OCI-M1 (cell line): ENCODE measurements at places on chromosomes 5 and 9.

- DNase-seq = no peak
Measured at GRCh38 chr5:15837551-15838289, 337.7 kb downstream of the FBXL7 start.

DNA sequence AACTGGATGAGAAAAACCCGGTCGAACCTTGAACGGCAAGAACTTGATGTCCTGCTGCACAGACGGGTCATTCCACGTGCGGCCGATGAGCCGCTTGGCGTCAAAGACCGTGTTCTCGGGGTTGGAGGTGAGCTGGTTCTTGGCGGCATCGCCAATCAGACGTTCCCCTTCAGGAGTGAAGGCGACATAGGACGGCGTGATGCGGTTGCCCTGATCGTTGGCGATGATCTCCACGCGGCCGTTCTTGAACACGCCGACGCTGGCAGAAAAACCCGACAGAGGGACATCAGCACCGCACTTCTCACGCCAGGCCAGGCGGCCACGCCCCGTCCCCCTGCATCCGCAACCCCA is 519 bp downstream of the HSPA5 start:
- DNase-seq = peak; percentile 67

DNA sequence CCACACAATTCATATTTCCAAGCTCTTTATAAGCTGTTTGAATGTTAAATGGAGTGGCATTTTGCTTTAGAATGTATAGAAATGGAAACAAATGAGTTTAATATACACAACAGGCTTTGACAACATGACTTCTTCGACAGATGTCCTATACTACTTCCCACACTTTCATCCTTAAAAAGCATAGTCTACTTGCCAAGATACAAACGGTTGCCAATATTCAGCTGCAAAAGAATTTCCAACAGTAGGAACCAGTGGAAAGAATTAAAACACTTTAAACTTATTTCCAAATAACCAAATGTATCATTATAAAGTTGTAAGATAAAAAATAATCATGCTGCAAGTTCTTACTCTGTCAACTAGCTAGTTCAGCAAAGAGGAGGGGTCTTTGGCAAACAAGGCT is 456.4 kb downstream of the PDE4D start:
- no peak for DNase-seq

DNA sequence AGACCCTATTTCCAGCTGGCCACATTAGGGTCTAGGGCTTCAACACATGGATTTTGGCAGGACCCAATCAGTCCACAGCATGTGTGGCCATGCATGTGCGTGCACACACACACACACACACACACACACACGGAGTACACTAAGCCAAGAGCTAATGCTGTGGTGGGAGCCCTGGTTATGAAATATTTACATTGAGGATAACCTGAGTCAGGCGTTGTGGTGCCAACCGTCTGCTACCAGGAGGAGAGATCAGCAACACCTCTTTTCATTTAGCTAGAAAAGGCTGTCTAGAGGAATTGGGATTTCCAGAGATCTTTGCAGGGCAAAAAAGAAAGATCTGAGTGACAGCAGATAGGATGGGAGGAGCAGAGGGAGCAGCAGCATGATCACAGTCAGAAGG is 141.5 kb downstream of the TRPM3 start:
- DNase-seq = no peak

DNA sequence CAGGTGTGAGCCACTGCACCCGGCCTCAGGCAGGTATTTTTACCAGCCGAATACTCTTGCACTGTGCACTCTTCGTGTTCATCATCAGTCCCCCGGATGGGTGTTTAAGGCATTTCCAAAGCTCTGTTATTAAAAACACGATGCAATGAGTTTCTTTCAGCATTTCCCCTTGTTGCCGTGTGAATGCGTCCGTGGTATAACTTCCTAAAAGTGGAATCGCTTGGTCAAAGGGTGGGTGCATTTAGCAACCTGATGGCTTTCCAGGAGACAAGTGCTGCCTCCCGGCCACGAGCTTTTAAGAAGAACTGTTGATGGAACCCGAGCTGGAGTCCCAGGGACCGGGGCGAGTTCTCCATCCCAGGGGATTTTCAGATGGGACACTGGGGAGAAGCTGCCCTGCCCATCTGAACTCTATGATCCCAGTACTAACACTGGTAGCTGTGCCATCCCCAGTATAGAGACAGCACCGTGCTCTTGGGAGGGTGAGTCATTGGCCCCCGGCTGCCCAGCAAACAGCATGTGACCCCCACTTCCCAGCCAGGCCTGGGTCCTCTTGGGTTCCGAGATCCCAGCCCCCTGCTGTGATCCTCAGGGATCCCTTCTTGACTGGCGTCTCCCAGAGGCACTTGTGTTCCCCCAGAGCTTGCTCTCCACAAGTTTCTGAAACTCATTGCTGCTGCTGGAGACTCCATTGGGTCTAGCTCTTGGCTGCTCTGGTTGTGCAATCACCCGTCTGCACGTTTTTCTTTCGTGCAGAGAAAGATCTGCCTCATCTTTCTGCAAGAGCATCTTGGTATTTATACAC is 169.5 kb upstream of the IER5L start:
- DNase-seq = no peak

DNA sequence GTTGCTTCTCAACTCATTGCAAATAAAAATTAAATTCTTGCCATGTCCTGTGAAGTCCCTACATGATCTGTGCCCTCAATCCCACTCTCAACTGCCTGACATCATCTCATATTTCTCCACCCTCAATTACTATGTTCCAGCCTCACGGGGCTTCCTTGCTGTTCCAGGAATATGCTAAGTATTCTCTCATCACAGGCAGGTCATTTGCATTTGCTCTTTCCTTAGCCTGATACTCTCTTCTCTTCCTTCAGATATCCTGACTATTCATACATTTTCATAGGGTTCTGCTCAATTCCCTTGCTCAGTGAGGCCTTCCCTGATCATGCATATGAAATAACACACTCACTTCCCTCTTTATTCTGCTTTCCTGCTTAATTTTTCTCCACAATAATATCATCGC is 135.1 kb upstream of the DAB2 start:
- no peak for DNase-seq

GRCh38 chr9:68597362-68597997 is 56.8 kb upstream of the TMEM252 start:
- DNase-seq = no peak

DNA sequence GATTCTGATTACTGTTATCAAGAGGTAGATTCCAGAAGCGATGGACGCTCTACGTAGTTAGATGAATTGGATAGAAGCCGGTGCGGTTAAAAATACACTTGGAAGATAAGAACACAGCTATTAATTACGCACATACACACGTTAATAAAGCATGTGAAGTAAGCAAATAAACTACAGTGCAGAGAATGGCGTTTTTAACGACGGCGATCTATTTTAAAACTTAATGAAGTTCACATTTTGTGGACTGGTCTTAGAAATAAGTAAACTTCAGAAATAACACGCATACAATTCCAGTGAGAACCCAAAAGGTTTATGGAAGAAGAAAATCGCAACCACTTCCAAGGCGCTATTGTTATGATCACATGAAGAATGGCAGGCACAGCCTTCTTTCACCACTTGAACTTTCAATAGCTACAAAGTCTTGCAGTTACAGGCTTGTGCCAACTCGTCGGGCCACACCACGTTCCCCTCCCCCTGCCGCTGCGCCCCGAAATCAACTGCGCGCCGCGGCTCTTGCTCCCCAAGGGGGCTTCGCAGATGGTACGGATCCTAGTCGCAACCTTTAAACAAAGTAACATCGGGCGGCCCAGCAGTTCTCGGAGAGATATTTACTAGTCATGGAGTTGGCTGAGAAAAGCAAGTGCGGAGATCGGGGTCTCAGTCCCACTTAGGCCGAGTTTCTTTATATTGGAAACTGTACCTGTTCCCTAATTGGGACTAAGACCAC is 866 bp upstream of the SEMA6A start:
- DNase-seq = no peak

GRCh38 chr9:125361837-125362531 is 100.4 kb downstream of the GAPVD1 start:
- peak; percentile 73 for DNase-seq

DNA sequence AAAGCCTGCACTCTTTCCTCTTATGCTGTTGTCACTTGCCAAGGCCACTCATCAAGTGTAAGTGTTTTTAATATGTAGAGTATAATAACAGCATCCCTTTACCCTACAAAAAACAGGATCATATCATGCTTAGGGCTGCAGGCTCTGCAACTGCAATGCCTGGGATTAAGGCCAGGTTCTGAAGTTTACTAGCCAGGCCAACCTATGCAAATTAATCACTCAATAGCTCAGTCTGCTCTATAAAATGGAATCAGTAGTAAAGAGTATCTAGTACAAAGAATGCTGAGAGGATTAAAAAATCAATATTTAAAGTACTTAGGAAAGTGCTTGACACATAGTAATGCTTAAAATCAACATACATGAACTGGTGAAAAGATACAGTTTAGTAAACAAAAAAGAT is 253.3 kb downstream of the EDIL3 start:
- no peak for DNase-seq

DNA sequence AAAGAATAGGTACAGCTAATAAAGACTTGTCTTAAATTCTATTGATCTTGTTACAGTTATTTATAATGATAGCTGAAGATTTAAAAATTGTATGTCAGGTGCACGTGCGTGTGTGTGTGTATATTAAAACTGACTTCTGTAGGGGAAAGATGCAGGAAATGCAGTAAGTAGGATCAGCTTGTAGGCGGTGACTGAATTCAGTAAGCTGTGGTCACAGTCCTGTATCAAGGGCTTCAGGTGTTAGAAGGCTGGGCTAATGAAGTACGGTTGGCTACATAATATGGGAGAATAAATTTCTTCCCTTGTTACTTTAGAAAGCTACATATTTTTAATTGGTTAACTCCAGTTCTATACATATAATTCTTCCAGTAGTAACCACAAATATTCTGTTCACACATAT is 54.2 kb downstream of the LNPEP start:
- DNase-seq = no peak

- no peak for DNase-seq
Measured at GRCh38 chr5:136296846-136297245, 68.5 kb downstream of the TRPC7 start.

DNA sequence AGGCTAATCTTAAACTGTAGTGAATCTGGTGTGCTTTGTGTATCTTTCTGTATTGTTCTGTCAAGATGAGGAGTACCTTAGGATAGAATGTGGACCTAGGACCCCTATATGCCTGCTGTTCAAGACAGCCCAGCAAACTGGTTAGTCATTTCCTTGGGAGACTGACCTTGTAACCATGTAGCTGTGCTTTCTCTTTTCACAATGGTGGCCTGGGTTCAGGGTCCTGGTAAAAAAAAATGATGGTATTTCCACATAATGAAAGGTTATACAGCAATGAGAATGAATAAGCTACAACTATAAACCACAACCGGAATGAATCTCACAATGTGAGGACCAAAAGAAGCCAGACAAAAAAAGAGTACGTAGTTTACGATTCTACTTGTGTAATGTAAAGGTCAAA is 36.4 kb upstream of the F2RL1 start:
- DNase-seq = no peak

GRCh38 chr9:106772523-106773290 is 90.3 kb upstream of the ZNF462 start:
- DNase-seq = no peak

- peak; percentile 9 for DNase-seq
Measured at GRCh38 chr5:56050551-56051255, 55.9 kb upstream of the IL6ST start.

- no peak for DNase-seq
Measured at GRCh38 chr5:29462241-29462640, 1731.2 kb upstream of the CDH6 start.

- DNase-seq = no peak
Measured at GRCh38 chr5:80177236-80177635, 78.6 kb downstream of the SERINC5 start.

GRCh38 chr5:117295941-117296340 is 721.3 kb upstream of the SEMA6A start:
- DNase-seq = no peak

DNA sequence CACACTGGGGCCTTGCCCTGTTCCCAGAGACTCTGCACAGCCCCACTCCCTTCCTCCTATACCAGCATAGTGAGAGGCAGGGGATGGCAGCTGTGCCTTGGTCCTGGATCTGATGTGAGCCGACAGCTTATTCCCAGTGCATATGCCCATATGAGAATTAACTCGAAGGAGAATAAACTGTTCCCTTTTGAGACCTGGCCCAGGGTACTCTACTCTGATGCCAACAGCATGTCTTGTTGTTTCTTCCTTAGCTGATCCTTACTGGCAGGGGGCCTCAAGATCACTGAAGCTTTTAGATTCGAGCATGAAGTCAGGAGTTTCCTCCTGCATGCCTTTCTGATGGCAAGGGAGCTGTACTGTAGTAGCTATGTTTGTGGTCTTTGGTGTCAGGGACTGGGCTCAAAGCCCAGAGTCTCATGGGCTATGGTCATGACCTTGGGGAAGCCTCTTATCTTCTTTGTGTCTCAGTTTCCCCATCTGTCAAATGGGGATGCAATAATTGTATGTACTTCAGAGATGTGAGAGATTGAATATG is 57.1 kb downstream of the DOCK2 start:
- no peak for DNase-seq

DNA sequence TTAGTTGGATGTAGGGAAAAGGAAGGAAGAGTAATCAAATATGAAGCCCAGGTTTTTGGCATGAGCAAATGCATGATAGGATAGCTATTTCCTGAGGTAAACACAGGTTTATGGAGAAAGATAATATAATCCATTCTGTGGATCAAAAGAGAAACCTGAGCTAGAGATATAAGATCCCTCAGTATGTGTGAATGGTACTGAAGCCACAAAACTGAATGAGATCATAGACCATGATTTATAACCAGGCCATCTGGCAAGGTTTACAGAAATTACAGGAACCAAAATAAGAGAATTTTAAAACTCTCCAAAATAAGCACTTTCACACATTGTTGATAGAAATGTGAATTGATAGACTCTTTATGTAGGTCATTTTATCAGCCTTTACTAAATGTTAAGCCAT is 28.7 kb upstream of the ECM2 start:
- DNase-seq = no peak

DNA sequence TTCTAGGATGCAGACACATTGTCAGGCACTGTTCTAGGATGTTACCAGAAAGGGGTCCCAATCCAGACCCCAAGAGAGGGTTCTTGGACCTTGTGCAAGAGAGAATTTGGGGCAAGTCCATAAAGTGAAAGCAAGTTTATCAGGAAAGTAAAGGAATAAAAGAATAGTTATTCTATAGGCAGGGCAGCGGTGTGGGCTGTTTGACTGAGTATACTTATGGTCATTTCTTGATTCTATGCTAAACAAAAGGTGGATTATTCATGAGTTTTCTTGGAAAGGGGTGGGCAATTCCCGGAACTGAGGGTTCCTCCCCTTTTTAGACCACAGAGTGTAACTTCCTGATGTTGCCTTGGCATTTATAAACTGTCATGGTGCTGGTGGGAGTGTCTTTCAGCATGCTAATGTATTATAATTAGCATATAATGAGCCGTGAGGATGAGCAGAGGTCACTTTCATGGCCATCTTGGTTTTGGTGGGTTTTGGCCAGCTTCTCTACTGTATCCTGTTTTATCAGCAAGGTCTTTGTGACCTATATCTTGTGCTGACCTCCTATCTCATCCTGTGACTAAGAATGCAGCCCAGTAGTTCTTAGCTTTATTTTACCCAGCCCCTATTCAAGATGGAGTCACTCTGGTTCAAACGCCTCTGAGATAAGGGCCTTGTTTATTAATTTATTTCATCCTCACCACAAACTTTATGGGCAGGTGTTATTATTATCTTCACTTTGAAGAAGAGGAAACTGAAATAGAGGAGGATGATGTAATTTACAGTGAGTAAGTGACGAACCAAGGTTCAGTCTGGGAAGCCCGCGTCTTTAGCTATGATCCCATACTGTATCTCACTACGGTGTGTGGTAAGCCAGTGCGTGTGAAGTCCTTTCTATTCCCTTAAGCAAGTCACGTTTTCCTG is 186.0 kb upstream of the KLF4 start:
- peak; percentile 91 for DNase-seq

- no peak for DNase-seq
Measured at GRCh38 chr5:14672484-14673394, 8.2 kb downstream of the OTULIN start.
